Stimulated activated CD8-positive, alpha-beta memory T cell treated with anti-CD3 and anti-CD28 coated beads, Interleukin-15, amount 100 ng/mL, for 48 hours (primary cell): ENCODE measurements at places on chromosomes 7 and 10.

GRCh38 chr10:10626734-10627133, 390.9 kb upstream of the CELF2 start:
- no peak for DNase-seq

- no peak for DNase-seq
Measured at GRCh38 chr7:49322476-49322875, 398.1 kb downstream of the CDC14C start.

- DNase-seq, result no peak
Measured at GRCh38 chr7:36262309-36263094, 109.4 kb downstream of the EEPD1 start.

DNA sequence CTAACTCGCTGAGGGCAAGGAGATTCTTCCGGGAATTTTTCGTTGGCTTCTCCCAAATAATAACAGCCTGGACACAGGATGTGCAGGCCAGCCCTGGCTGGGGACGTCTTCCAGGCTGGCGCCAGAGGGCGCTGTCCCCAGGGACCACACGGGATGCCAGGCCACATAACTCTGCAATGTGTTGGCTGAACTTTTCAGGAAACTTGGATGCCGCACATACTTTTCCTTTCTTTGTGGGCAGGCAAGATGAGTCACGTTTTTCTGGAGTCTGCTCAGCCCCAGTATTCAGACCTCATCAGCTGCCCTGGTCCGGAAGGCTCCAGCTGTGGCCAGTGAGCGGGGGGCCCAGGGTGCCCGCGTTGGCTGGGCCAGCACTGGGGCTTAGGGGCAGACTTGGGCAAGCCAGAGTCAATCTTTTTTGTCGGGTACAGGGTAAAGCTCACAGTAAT, 122.7 kb downstream of the PRKAG2 start:
- no peak for DNase-seq

- no peak for DNase-seq
Measured at GRCh38 chr10:97451605-97452004, 5.6 kb downstream of the ZDHHC16 start.

DNA sequence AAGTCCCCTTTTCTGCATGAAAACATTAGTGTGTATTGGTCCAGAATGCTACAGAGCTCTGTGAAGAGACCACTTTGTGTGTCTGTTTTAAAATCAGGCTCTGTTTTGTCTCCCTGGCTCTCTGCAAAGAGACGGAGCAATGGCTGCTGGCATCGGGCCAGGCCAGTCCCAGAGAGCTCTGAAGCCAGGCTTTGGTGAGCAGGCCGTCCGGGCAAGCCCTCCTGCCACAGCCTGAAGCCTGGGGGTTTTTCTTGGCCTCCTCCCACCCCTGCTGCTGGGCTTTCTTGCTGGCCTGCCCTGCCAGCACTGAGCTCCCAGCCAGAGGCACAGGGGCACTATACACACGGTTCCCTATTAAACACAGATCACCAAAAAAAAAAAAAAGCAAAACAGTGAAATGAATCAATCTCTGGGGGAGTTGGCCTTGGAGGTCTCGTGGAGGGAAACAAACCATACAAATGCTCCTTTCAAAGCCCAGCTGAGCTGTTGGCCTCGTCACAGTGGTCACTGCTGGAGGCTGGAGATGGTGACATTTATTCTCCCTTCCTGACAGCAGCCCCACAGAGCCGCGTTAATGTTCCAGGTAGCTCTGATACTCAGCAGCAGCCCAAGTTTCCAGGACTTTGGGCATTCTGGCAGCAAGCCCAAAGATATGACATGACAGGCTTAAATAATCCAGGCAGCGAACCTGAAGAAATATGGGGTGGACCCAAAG, 237.2 kb downstream of the TCF7L2 start:
- DNase-seq, result no peak

DNA sequence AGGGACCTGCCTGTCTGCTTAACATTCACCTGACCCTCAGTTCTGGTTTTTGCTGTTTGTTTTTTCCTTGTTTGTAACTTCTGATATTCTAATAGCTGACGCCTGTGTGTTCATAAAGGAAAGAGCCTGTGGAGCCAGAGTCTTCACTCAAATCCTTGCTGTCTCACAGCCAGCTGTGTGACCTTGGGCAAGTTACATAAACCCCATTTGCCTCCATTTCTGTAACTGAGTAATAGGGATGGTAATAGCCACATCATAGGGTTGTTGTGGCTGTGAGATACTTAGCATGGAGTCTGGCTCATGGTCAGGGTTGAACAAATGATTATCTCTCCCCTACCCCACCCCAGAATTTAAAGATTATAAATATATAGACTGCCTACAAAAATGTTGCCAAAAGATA, 27.0 kb downstream of the WBP1L start:
- no peak for DNase-seq

DNA sequence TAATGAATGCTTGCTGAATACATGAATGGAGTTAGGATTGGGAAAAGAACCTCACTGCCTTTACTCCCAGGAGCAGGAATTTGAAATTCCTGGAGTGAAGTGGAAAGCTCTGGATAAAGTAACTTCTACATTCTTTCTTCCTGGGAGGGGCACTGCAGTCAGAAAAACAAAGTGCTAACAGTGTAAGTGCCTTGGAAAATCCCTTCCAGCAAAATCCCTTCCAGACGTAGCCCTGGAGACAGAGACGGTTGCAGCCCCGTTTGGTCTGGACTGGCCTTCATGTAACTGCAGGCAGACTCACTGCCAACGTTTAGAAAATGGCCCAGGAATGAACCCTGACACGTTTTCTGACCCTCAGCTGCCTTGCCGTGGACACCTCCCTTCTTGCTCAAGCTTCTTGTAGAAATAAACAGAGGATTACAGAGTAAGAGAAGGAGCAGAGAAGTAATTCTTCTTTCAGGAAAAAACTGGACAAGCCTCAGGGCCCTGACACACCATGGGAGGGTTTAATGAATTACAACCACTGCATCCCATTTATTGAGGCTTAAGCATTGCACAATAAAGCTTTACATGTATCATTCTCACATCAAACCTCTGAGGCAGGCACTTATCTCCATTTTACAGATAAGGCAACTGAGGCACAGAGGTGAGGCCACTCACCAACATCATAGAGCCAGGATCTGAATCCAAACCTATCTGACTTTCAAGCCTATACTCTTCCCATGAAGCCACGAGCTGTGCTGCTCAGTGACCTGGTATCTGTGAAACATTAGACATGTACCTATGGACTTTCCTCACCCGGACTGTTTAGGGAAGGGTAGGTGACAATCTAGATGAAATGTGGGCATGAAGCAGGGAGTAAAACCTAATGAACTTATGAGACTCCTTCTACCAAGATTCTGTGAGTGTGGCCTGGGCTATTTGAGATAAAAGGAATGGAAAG, 7.8 kb downstream of the ITPRIP start:
- no peak for DNase-seq

DNA sequence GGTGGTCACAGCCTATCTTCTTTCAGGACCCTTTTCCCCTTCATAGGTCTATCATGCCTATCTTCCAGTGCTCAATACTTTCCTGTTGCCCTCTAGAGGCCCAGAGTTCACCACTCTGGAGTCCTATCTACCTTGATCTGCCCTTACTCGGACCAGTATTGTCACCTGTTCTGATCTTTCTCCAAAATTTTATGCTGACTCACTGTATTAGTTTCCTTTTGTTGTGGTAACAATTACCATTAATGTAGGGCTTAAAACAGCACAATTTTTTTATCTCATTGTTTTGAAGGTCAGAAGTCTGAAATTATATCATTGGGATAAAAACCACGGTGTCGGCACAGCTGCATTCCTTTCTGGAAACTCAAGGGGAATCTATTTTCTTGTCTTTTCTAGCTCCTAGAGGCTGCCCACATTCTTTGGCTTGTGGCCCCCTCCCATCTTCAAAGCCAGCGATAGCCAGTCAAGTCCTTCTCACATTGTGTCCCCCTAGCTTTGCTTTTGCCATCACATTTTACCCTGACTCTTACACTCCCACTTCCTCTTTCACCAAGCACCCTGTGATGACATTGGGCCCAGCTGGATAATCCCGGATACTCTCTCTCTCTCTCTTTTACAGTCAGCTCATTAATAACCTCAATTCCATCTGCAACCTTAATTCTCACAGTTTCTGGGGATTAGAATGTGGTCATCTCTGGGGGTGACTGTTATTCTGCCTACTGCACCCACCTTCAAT, 54.6 kb downstream of the TFAM start:
- no peak for DNase-seq
